NCI-H1417 (cell line): ENCODE measurements at places on chromosomes 16 and 17.

DNA sequence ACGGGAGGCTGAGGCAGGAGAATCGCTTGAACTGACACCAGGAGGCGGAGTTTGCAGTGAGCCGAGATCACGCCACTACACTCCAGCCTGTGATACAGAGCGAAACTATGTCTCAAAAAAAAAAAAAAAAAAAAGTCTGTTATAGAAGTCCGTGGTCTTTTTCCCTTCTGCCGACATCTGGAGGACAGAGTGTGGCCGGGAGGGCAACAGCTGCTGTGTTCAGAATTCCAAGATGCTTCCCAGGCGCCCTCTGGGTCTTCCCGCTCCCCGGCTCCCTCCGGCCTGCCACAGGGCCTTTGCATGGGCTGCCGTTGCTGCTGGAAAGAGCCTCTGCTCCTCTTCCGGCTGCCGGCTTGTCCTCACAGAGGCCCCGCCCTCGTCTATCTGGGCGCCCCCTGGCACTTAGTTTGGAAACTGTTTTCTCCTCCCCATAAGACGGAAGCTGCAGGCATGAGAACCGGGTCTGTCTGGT lies 2.4 kb upstream of the CACNA1H start:
- no peak for DNase-seq

- DNase-seq = no peak
Observed at GRCh38 chr17:48630925-48631692, 5.0 kb upstream of the HOXB9 start.

GRCh38 chr17:69534235-69534621 lies 119.7 kb downstream of the MAP2K6 start:
- DNase-seq = no peak

GRCh38 chr16:2032285-2033056 lies 5.8 kb downstream of the NHERF2 start:
- DNase-seq = no peak

DNA sequence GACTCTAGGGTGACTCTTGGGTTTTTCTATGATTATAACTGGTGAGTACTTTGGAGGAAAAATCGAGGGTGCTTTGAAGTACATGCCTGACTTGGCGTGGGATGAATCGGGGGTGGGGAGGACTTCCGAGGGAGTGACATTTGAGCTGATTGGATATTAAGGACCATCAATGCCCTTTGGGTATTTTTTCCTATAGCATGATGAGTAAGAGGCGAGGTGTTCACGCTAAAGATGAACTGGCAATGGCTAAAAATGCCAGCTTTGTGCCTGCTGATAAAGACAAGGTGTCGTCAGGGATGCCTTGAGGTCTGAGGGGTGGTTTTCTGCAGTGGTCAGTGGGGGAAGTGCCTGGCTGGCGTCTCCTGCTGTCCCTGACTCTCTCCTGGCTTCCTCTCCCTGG lies 25.3 kb downstream of the USP43 start:
- DNase-seq = no peak

DNA sequence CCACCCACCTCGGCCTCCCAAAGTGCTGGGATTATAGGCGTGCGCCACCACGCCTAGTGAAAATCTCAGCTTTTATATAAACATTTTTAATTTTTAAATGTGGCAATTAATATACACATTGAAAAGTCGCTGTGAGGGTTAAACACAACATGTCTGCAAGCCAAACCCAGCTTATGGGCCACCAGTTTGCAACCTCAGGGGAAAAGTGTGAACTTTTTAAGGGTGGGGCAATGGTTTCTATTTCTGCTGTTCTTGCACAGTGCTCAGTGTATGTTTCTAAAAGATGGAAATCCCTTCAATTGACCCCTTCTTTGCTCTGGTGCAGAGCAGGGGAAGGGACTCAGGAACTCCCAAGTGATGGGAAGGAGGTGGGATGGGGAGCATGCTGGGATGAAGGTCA lies 18.3 kb upstream of the SUPT4H1 start:
- DNase-seq = no peak

DNA sequence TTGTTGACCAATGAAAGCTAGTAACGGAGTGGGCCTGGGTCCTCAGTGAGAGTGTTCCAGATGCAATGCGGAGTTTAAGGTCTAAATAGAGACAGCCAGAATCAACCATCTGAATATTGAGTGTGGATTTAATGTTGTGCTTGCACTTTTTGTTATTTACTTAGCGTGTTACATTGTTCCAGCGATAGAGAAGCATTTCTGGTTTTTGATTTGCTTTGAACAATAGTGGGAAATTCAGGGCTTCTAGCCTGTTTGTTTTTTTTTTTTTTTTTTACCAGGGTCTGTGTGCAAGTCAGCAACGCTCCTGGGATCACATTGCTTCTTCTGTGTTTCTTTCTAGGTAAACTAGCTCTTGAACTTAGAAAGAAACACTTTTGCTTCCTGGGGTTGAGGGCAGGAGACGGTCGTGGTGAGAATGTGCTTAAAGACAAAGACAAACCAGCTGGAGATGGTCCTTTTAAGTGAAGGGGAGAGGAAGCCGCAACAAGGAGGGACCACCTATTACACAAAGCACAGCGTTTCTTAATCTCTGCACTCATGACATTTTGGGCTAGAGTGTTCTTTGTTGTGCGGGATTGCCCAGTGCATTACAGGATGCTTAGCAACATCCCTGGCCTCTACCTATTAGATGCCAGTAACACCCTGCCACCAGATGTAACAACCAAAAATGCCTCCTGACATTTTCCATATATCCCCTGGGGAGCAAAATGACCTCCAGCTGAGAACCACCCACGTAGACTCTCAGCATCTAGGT lies 119.2 kb downstream of the MAP2K6 start:
- DNase-seq = no peak

DNA sequence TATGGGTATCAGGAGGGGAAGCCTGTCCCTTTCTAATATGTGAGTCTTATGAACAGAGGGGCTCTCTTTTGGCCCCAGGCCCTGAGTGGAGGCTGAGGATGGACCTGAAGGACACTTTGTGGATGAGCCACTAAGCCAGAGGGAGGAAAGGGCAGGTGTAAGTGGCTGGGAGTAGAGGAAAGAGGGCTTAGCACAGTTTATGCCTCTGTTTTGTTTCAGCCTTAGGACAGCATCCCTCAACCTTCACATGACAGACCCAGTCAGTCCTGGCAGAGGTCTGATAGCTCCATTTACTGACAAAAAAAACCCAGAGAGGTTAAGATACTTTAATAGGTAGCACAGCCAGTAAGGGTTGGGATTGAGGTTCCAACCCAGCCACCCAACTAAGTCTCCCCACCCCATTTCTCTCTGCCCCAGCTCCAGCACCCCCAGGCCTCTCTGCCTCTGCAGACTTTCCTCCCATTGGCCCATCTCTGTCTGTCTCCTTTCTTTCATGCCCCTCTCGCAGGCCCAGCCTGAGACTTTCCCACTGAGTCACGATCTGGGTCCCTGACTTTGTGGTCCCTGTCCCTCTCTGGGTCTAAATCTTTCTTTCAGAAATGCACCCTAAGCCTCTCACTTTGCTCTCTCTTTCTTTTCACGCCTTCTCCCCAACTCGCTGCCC lies 4.7 kb upstream of the TBX21 start:
- no peak for DNase-seq

DNA sequence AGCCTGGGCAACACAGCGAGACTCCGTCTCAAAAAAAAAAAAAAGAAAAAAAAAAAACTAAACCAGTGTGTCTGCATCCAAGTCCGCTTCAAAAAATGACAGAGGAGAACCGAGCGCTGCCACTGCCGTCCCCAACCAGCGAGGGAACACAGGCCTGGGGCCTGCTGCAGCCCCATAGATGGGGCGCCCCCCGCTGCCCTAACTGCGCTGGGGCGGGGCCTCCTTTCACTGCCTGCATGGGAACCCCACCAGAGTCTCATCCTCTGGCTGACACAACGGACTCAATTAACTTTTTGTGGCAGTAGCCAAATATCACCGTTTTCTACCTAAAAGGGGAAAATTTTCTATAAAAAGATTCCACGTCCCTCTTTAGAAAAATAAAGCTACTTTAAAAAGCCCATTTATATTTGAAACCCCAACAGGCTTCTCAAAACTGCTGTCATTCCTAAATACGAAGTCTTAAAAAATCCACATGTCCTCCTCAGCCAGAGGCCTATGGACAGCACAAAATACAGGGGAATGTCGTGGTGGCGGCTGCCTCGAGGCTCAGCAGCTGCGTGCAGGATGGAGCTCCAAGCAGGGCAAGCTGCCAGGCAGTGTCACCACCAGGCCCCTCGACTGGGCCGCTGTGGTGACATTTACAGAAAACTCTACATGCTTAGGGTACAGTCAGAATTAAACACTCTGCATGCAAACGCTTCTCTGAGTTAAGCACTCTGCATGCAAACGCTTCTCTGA lies 30.3 kb downstream of the KLHDC4 start:
- DNase-seq = no peak

DNA sequence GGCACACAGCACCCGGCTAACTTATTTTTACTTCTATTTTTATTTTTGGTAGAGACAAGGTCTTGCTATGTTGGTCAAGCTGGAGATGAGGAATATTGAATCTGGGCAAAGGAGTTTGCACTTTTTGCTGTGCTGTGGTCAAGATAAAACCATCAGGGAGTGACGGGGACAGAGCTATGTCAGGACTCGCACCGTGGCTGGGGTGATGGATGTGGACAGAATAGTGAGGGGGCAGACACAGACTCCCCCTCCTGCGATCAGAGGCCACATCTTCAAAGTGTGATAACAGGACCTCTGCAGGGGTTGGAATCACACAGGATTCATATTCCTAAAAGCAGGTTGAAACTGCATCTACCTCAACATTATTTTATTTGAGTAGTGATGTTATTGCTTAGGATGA lies 25.6 kb downstream of the IL21R start:
- DNase-seq = no peak

- no peak for DNase-seq
Observed at GRCh38 chr16:519425-519824, 8.1 kb upstream of the CAPN15 start.

- no peak for DNase-seq
Observed at GRCh38 chr17:58376472-58377000, 24.5 kb upstream of the SUPT4H1 start.

DNA sequence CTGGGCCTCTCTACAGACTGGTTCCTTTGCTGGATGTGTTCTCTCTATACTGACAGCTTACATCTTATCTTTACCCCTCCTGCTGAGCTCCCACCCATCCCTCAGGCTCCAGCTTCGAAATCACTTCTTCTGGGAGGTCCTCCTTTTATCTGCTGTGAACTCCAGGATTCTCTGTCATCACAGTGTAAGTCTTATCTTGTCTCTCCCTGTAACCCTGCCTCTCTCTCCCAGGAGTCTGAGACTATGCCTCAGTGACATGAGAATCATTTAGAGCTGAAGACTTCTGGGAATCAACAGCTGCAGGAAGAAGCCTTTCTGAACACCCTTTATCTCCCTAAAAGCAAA lies 148.1 kb upstream of the HS3ST3A1 start:
- no peak for DNase-seq

GRCh38 chr17:81414756-81415516 lies 19.7 kb downstream of the BAHCC1 start:
- DNase-seq = peak; percentile 69

GRCh38 chr17:4362141-4362540 lies 4.3 kb downstream of the UBE2G1 start:
- peak; percentile 0 for DNase-seq

DNA sequence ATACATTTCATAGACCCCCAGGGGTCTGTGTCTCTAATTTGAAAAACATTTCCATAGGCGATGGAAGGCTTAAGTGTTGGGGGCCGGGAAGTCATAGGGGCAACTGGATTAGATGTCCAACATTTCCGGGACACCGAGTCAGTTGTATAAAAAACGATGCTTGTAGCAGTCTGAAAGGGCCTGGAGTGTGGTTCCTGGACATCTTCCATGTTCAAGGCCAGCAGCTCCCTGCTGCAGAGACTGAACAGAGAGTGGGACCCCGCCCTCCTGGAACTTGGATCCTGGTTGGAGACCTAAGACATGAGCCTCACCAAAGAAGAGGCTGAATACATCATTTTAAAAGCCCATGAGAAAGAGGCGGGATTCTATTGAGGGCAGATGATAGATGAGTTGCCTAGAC lies 82.0 kb upstream of the ZNF423 start:
- DNase-seq = no peak

DNA sequence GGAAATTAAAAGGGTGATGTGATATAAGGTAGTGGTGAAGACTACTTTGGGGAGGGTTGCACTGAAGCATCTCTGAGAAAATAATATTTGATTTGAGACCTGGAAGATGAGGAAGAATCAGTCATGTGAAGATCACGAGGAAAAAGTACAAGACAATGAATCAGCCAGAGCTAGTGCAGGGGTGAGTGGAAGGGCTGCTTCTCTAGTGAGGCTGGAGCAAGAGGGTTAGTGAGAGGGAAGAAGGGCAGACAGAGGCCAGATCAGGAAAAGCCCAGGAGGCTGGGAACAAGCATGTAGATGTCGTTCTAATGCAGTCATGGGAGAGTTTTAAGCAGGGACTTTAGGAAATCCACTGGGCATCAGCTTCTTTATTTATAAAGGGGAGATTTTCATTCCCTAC lies 504.2 kb upstream of the SALL1 start:
- no peak for DNase-seq

- no peak for DNase-seq
Observed at GRCh38 chr17:76000755-76001521, at the start of gene CDK3. TSS of gene CDK3 (plus strand) at chr17:76000855. CDS start at chr17:76001426, 571 bp downstream.

DNA sequence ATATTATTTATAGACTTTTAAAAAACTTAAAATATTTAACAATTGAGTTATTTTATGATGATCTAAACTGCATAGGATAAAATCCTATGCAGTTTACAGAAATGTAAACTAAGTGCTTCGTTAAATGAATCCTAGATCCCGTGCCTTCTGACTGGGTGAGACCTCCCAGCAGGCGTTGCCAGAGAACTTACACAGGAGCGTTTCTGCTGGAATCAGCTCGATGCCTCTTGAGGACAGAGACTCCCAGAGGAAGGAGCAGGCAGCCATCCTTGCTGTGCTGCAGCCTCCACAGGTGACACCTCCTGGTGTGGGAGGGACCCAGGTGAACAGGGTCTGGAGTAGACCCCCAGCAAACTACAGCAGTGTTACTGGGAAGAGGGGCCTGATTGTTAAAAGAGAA lies 160.4 kb downstream of the WWOX start:
- DNase-seq = no peak

GRCh38 chr16:68475071-68475470 lies 26.8 kb upstream of the SMPD3 start:
- no peak for DNase-seq
